D341Med (cell line): ENCODE measurements at places on chromosomes 1 and 21.

GRCh38 chr1:201593200-201593921 is 54.4 kb downstream of the NAV1 start:
- DNase-seq: no peak

DNA sequence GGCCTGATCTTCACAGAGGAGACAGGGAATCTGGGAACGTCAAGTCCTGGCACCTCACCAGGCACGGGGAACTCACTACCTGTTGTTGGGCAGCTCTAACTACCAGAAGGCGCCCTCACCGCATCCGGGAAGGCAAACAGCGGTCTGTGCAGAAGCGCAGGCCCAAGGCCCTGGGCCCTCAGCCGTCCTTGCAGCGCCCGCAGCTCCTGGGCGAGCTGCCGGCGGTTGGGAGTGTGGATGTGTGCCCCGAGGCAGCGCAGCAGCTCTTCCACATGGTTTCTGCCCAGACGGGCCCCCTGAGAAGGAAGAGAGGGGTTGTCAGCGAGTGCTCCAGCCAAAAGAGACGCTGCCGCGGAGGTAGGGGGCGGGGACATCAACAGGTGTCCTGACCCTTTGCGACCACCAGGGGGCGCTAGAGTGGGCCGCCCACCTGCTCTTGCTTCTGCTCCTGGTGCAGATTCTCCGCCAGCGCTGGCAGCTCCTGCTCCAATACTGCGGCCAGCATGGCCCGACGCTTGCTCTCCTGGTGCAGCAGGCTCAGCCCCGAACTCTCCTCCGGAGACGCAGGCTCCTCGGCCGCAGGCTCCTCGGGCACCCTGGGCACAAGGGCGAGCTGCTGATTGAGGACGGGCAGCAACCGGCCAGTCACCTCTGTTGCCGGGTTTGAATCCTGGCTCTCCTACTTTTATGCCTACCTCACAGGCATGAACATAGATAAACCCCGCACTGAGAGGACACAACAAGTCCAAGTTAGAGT is 9.3 kb downstream of the MAP3K6 start:
- DNase-seq: peak; percentile 91

DNA sequence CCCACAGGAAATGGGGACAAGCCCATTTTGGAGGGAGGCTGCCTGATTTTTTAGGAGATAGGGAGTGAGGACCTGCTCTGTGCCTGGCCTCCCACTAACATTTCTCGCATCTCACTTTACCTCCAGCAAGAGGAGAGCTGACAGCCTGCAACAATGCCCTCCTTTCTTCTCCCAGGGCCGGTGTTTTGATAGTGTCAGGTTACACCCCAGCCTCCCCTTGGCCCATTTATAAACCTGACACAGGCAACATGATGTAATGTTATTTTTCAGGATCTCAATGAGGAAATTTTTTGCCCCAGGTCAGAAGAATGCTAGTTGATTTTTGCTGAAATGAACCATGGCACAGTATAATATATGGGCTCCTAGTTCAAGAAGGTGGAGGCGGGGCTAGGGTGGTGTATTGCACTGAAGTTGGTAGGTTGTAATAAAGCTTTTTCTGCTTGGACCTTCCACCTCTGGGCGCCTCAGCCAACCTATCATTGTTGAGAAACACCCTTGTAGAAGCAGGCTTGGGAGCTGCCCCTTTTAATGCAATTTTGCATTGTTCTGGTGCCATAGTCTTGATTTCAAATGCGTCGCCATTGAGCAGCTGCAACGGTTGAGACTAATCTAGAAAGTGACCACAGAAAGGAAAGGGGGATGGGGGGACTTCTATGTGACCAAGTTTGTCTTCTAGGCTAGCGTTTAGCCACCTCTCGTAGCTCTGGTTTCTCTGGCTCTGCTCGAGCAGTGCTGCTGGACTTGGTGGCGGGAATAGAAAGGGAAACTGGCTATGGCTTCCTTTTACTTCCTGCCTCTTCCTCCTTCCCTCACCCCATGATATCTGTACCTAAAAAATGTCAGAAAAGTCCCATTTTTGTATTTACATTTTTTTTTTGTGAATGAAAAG is 53.0 kb downstream of the PBX1 start:
- DNase-seq: no peak

DNA sequence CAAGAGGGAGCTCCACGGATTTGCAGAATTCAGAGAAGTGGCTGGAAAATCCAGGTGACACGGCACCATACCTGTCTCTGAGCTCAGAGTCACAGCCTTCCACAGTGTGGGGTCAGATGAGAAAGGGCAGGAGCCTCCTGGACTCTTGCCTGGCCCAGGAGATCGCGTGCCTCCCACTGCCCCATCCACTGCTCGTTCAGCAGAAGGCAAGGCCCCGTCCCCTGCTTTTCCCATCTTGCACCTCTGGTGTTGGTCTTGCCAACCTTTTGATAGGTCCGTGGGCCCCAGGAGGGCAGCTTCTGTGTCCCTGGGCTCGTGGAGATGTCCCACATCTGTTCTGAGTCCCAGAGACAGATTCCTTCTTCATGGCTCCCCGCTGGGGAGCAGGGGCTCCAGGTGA is 83.7 kb upstream of the VAMP3 start:
- no peak for DNase-seq

DNA sequence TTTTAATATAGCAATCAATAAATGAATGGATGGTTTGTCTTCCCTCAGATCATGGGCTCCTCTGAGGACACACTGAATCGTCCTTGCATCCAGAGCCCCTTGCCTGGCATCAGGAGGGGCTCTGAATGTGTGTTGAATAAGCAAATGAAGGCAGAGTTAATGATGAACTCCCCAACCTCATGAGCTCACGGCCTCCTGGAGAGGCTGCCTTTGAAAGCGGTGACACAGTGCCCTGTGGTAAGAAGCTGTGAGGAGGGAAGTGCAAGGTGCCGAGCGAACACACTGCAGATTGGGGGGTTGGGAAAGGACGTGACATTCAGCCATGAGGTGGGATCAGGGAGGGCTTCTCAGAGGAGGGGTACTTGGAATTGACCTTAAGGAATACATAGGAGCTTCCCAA is 3.2 kb upstream of the PARS2 start:
- no peak for DNase-seq

DNA sequence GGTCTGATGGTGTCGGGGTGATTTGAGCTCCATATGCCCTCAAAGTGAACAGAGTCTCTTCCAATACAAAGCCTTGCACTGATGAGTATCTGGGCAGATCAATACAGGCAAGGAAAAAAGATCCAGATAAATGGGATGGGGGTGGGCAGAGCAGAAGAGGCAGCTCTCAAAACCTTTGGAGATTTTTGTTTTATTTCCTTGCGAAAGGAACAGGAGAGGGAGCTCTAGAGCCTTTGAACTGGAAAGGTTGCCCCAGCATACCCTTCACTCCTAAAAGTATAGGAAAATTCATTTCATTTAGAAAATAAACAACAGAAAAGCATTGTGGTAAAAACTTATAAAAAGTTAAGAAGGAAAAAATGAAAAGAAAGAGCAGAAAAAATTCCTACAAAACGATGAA is 31.4 kb upstream of the OLIG2 start:
- DNase-seq: no peak

DNA sequence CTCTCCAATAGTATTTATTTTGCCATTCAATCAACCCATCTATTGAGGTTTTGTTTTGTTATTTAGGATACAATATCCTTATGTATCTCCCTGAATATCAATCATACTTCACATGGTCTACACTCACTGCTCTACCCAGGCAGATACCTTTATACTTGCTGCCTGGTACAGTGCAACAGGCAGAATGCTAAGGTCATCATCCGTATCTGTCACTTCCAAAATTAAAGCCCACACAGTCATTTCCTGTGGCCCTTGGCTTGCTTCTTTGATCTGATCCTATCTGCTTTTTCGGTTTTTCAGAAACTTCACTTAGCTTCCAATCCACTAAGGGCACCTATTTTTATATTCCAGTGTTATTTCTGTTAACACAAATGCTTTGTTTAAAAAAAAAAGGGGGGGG is 22.3 kb upstream of the ZZZ3 start:
- no peak for DNase-seq

DNA sequence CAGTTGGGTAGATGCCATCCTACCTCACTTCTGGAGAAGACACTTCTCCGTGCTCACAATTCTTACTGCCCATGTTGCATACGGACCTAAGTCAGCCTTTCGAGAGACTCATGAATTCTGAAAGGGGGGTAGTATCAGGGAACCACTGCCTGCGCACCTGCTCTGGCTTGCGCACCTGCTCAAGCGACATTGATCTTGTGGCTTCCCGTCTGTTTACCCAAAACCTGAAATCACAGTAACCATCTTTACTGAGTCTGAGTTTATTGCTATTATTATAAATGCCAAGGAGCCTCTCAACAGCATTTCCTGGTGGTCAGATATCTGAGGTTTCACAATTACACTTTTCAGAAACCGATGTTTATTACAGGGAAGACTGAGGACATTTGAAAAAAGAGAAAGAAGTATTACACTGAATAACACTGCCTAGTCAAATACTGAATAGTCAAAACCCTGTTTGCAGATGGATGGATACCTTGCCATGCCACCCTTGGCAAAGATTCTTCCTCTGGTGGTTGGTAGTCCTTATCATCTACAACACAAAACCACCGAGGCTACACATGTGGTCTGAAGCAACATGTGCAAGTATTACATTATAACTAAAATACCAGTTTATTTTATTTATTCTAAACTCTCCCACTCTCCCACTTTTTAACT is 208.7 kb downstream of the SIPA1L2 start:
- DNase-seq: no peak

DNA sequence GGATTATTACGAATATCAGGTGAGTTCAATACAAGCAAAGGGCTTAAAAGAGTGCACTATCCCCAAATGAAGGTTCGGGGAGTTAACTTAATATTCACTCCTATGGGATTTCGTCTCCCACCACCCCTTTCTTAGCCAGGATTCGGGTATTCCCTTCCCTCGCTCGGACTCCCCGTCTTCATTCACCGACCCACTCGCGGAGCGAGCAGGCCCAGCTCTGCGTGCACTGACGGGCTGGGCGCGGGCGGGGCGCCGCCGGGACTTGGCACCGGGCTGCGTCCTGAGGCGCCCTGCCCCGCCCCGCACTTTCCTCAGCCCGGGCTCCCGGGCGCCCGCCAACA is 7.7 kb upstream of the MPZL1 start:
- peak; percentile 95 for DNase-seq

DNA sequence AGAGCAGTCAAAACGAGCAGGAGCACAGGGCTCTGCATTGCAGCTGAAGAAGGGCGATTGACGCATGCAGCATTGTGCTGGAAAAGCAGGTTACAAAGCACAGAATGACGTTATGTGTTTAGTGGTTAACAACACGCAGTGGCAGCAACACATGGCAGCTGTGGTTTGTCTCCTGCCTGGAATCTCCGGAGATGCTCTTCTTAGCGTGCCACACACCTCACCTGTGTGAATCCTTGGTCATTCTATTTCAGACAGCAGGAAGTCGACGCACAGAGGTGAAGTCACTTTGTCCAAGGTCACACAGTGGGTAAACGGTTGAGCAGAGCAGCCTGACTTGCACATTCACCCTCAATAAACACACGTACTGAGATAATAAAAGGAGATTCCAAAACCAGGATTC is 14.7 kb downstream of the OBSCN start:
- DNase-seq: peak; percentile 21

- peak; percentile 82 for DNase-seq
These were observed 529 bp downstream of the MPZL1 start for GRCh38 chr1:167722152-167722869.

DNA sequence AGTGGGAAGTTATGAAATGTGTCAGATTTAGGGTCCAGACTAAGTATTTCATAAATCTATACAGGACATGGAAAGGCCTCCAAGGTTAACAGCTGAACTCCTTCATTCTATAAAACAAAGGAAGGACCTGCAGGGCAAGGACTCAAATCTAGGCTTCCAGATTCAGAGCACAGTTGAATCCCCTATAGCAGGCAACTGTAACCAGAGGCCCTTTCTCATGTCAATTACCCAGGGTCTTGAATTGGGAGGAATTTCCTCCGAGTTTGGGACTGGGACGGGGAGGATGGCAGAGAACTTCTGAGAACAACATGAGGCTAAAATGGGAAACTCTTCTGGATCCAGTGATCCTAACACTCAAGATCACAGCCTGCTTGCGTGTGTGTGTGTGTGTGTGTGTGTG is 112.9 kb upstream of the BEND5 start:
- DNase-seq: no peak

DNA sequence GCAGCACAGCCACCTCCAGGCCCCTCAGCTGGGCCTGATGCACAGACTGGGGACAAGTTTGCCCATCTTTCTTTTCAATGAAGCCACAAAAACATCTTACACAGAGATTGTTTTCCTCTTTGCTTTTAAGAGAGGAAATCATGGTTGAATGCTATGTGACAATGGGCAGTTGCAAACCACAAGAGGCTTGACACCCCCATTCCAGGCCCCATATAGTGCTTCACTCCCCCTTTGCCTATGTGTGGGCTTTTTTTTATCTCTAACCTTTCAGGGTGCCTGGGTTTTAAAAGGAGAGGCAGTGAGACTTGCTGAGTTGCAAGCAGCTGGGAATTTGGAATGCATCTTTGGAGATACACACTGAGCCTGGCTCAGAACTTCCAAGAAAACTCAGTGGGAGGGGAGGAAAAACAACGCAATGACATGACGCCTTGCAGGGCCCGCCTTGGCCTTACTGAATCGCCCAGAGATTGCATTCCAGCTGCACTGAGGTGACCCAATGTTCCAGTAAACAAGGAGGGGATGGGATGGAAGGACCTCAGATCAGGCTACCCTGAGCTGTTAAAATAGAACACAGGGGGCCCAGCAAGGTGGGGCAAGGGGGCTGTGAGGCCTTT is 145.2 kb upstream of the ZNF648 start:
- DNase-seq: no peak

DNA sequence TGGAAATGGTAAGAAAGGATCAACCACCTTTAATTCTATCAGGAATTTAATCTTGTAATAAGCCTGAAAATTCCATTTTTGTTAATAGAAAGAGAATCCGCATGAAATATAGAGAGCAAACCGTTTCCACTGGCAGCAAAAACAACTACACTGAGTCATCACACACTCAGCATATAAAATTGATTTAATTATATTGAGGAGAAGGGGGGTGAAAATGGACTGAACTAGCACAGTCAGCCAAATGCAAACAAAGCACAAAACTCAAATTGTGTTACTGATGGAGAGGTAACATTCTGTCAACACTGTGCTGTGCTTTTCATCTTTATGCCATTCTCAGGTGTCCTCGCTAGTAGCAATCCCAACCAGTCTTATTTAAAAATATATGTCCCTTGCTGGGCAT is 1583.9 kb downstream of the MRPL39 start:
- no peak for DNase-seq

DNA sequence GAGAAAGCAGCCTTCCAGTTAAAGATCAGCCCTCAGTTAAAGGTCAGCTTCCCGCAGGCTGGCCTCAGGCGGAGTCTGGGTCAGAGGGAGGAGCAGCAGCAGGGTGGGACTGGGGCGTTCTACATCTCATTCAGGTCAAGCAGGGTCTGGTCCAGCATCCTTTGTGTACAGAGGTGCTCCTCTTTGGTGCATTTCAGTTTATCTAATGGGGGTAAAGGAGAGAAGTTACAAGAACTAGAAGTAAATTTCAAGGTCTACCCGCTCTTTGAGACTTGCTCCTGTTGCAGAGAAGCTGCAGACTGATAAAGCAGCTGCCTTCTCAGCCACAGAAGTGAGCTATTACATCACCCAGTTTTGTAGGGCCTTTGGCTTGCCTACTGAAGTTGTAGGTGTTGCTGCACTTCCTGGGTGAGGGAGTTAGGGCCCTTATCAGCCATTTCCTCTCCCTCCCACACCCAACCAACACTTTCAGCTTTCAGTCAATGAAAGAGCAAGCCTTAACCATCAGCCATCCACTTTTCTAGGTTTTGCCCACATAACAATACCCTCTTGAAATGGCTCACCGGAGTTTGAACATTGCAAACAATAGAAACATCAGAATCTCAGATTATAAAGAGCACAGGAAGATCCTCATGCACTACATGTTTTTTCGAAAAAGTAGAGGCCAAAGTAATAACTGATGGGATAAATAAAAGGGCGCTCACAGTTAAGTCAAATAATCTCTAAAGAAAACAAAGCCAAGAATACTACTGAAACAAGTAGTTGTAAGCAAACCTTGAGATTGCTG is 2.8 kb upstream of the NUP210L start:
- no peak for DNase-seq
